ENCODE measurements at places on chromosomes 6 and 20.

DNA sequence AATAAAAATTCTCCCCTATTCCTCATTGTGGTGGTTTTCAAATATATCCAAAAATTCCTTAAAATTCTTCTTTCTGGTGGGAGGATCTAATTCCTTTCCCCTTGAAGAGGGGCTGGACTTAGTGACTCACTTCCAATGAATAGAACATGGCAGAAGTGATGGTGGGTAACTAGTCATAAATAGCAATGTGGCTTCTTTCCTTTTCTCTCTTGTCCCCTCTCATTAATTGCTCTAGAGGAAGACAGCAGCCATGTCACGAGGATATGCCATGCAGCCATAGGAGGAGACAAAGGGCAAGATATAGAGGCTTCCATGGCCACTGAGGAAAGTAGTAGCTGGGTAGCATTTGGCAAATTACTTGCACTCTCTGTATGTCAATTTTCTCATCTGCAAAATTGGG is 5.9 kb downstream of the VNN2 start:
- DNase-seq, result no peak

- DNase-seq, result no peak
Observed at GRCh38 chr6:32815115-32815514, 1.7 kb downstream of the HLA-DOB start.

DNA sequence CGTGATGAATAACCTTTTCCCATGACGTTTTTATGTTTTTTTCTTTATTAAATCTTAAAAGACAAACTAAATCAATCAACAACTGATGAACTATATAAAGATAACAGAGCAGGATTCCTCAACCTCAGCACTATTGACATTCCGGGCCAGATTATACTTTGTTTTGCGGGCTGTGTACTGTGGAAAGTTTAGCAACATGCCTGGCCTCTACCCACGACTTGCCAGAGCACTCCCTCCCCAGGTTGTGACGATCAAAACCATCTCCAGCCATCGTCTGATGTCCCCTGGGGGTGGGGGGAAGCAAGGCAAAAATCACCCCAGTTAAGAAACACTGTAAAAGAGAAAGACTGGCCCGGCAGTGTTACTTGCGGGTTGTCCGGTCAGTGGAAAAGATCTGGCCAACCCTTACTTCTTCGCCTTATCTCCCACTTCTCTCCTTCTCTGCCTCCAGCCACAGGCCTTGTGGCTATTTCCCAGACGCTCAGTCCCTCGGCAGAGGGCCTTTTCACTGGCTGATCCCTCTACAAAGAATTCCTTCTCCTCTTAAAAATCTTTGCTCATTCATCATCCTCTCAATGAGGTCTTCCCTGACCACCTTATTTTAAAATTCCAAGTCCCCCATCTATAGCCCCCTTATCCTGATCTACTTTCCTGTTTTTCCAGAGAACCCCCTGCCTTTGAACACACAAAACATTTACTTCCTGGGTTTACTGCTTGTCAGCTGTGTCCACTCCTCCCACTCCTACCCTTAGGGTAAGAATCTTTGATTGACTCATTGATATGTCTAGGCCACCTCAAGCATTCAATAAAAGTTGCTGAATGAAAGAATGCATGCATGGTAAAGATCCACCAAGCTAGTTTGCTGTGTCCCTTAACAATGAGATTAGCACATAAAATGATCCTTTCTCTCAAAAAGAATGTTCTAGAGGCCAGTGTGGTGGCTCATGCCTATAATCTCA is 14.7 kb upstream of the RAB22A start:
- DNase-seq, result no peak

- no peak for DNase-seq
Observed at GRCh38 chr6:118500130-118501015, 47.7 kb upstream of the PLN start.

DNA sequence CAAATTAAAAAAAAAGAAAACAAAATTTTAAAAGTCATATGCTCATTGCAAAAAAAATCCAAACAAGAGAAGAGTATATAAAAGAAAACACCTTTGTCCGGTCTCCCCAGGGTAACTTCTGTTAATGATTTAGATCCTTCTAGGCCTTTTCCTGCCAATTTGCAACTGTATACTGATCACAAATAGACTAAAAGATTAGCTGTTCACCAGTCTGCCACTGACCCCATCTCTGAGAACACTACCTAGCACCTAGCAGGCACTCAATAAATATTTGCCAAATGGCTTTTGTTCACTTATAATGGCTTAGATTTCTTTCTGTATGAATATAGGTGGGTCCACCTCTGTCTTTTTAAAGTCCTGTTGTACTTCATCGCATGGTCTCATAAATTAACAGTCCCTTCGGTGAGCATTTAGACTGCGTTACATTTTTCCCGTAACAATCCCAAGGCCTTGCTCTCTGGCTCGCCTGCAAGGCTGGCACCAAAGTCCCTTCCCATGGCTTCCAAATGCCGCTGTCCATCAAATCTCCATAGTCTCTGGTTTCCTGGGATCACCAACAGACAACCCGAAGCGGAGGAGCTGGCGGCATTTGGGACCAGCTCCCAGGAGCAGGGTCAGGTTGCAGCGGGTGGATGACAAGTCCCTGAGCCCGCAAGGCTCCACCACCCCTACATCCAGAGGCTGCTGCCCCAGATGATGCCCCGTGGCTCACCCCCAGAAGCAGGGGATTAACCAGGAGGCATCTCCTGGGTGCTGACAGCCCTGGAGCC is 11.8 kb downstream of the JPH2 start:
- DNase-seq, result no peak

- no peak for DNase-seq
Observed at GRCh38 chr6:146542881-146543210, 787 bp upstream of the RAB32 start.

DNA sequence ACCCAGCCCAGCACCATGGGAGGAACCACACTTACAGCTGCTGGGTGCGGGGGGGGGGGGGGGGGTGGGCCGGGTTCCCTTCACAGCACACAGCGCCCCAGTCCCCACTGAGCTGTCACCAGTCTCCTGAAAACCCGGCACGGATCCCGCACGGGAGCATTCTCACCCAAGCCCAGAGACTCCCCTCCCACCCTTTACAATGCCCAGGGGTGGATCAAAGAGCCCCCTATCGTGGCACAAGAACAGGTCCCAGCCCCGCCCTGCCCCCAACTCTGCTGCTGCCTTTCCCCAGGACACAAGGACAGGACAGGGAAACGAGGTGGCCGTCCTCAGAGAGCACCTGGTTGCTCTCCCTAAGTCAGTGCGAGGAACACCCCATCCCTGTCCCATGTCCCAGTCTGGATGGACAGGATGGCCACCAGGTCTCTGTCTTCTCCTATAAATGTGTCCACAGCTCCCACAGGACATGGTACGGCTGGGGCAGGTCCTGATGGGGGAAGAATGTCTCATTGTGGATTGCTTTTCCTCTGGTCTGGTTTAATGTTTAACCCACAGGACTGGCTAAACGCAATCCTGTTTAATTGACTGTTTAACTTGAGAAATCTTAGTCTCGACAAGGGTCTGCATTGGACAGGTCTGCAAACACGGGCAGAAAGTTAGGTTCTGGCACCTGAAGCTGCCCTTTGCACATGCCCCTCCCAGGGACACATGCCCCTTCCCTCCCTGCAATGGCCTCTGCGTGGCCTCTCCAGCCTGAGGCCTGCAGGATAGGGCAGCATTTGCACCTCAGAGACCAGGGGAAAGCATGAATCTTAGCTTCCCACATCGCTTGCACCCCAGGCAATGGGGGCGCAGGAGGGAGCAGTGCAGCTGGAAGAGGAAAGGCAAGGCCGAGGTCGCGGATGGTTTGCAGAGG is 45.3 kb downstream of the DACT2 start:
- DNase-seq, result no peak

GRCh38 chr6:91704531-91704930 is 1117.7 kb upstream of the MAP3K7 start:
- no peak for DNase-seq

DNA sequence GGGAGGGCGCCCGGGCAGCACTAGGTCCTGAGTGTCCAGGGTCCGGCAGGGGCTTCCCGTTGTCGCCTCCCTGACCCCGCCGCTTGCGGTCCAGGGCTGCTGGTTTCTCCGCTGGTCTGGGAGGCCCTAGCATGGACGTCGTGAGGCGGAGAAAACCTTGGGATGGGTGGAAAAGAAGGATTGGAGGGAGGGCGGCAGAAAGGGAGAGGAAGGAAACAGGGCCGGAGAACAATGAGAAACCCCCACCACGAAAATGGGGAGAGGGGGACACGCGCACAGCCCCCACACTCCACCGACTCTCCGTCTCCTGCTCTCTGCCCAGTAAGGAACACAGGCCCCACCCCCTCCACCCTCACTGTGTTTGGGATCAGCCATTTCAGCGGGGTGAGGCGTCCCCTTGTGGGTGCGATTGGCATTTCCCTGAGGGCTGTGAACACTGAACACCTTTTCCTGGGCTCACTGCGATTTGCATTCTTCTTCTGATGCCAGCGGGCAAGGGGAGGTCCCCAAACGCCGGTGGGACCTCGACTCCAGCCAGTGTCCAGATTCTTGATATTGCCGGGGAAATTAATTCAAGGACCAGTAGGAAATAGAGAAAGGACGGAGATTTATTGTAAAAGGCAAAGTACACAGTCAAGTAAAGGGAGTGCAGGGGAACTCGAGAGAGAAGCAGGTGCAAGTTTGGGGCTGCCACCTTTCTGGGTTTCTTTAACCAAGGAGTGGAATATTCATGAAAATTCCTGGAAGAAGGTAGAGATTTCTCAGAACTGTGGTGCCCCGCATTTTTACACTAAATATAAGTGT is 3.3 kb upstream of the RAET1G start:
- no peak for DNase-seq

GRCh38 chr20:39855056-39855455 is 834.0 kb downstream of the MAFB start:
- no peak for DNase-seq

GRCh38 chr6:169933251-169933821 is 181.9 kb downstream of the ERMARD start:
- no peak for DNase-seq

DNA sequence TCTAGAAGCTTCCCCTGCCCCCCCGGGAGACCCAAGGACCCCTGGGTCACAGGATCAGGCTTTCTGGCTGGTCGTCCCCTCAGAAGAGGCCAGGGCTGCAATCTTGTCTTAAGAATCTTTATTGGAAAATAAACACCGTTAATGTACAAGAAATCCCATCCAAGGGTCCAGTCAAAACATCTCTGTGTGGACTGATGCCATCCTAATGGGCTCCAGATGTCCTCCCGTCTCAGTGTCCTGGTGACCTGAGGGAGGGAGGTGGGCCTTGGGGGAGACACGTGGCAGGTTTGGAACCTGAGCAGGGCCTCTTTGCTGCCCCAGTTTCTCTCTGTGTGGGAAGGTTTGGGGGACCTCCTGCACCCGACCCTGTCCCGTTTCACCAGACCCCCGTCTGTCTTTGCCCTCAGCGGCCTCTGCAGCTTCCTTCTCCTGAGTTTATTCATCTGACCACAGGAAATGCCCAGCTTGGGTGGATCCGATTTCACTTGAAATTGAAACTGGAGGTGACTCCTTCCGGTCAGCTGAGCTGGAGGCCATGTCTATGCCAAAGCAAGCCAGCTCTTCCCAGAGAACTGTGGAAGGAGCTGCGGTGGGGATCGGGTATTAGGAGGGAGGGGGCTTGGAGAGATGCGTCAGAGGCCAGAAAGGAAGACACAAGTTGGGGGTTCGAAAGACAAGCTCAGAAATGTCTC is 75.1 kb downstream of the SLC2A10 start:
- no peak for DNase-seq

DNA sequence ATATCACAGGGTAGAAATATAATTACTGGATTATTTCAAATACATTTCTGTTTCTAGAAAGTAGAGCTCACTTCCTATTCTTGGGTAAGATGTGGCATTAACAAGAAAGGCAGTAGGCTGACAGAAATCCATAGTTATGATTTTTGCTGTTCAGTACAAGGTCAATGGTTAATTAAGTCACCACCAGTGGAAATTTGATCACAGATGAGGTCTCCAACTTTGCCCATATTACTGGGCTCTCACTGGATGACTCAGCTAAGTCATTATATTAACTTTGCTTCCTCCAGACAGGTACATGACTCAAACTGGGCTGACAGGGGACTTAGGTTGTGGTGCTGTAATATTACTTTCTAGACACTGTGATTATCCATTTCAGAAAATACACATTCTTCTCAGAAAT is 212.4 kb downstream of the GRIK2 start:
- DNase-seq, result no peak

DNA sequence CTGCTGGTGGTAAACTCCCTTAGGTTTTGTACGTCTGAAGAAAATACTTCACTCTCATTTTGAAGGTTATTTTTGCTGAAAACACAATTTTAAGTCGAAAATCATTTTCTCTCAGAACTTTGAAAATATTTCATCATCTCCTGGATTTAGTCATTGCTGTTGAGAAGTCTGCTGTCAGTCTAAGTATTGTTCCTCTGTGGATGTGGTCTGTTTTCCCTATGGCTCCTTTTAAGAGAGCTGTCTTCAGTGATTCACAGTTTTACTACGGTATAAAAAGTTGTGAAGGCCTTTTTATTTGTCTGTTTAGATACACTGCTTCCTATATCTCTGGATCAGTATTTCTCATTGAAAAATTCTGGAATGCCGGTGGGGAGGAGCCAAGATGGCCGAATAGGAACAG is 159.3 kb downstream of the GJA10 start:
- DNase-seq, result no peak

- no peak for DNase-seq
Observed at GRCh38 chr6:34661357-34661756, 35.2 kb downstream of the ILRUN start.

- DNase-seq, result no peak
Observed at GRCh38 chr6:45997875-45998506, 17.7 kb downstream of the CLIC5 start.

- no peak for DNase-seq
Observed at GRCh38 chr6:28543651-28544610, 18.2 kb downstream of the GPX5 start.

DNA sequence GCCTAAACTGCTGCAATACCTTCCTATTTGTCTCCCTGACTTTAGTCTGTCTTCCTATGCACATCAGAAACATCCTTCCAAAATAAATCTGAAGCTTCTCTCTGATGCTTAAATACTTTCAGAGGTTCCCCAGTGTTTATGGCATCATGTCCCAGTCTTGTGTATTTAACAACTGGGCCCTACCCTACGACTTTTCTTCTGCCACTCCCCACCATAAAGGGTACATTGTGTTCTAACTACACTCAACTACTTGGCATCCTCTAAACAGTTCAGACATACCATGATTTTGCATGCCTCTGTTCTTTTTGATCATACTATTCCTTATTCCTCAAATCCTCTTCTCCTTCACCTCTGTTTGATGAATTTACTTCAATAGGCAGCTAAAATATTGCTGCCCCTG is 143.0 kb upstream of the KCNK16 start:
- no peak for DNase-seq

DNA sequence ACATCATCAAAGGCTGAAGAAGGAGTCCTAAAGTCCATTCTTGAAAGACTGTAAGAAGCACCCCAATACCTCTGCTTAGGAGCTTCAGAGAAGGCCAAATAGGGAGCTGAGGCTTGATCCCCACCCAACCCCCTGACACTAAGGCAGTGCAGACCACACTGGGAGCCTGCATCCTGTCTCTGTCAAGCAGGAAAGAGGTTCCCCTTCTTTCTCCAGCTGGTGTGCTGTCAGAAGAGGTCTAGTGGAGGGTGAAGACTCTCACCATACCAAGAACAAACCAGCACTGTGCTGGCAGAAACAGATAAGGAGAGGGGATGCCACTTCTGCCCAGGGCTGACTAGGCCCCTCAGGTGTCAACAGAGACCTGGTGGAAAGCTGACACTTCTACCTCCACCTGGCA is 19.9 kb downstream of the GZF1 start:
- no peak for DNase-seq

- no peak for DNase-seq
Observed at GRCh38 chr6:4088704-4089103, 9.8 kb upstream of the FAM217A start.

GRCh38 chr6:45566882-45567281 is 189.1 kb upstream of the SUPT3H start:
- no peak for DNase-seq

- DNase-seq, result no peak
Observed at GRCh38 chr6:75234126-75234865, 9.3 kb downstream of the COX7A2 start.
